ENCODE measurements at places on chromosomes 5 and 9.

DNA sequence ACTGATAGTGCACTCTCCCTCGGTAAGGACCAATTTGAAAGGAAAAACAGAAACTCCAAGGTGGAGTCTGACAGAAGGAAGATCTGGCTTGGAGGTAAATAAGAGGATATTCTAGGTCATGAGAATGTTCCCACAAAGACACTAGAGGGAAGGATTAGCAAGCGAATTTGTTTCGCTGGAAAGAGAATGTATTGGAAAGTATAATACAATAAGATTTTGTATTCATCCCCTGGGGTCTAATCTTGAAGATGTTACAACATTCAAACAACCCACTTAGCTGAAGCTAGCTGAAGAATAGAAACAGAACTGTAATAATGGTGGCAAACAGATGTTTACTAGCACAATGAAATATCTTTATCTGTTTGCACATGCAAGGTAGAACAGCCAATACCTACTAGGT, 158.7 kb downstream of the GNAQ start:
- no peak for DNase-seq

DNA sequence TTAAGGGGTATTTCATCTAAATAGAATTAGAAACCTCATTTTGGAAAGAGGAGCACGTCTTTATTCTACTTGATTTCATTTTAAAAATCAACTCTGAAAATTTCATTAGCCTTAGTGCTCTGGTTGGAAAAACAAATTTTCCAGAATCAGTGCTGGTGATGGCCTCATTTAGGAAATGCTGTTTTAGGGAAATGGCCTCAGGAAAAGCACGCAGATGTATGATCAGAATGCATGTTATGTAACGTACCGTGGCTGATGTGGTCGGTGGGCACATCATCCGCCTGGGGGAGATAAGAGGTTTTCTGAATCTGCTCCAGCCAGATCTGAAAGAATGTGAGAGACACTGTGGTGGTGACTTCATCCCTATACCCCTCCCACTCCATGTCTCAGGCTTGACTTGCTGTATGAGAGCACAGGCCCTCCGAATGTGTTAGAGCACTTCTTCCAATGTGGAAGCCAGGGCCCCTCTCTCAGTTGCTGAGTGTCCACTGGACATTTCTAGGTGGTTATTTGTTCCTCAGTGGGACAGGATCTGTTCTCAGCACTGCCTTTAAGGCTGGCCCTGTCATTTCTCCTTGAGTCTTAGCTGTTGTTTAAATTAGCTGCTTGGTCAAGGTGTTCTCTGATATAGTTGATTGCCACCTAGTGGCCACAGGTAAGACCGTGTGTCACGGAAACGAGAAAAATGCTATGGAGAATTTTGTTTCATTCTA, 96.5 kb downstream of the ARHGAP26 start:
- DNase-seq, result no peak

GRCh38 chr5:147699496-147700088, 82.9 kb downstream of the JAKMIP2 start:
- DNase-seq, result no peak

DNA sequence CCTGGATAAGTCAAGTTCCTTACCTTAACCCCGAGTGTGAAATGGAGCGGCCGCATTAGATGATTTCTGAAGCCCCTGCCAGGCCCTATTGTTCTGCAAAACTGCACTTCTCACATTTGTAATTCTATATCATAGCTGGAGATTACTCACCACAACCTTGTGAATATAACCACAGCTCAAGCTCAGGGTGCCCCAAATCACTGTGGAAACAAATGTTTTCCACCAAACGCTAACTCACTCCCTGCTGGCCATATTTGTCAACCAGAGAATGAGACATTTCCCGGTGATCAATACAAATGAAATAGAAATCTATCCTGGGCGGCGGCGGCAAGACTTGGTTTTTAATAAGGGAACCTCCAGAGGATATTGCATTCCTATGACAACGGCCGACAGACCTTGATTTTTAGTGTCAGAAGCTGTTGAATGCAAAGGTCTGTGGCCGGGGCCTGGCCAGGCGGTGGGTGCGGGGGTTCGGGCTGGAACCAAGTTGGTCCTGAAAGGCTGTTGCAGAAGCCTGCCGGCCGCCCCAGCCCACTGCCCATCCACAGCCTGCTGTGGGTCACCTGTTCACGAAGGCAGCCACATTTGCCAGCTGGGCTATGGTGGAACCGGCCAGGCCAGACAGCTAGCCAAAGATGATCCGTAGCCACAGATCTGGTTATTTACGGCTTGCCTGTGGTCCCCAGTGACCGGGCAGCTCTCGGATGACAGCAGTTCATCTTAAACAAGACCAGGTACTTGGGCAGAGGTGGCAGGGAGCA, 93.9 kb upstream of the LMX1B start:
- DNase-seq, result no peak

Data from stimulated activated CD4-positive, alpha-beta T cell treated with anti-CD3 and anti-CD28 coated beads, TNF-alpha, amount 100 ng/mL, for 1 hour (primary cell).